GF-D8 (cell line): ENCODE measurements at places on chromosomes 2 and 18.

- DNase-seq = no peak
Measured at GRCh38 chr2:132813422-132813821, 143.4 kb upstream of the LYPD1 start.

DNA sequence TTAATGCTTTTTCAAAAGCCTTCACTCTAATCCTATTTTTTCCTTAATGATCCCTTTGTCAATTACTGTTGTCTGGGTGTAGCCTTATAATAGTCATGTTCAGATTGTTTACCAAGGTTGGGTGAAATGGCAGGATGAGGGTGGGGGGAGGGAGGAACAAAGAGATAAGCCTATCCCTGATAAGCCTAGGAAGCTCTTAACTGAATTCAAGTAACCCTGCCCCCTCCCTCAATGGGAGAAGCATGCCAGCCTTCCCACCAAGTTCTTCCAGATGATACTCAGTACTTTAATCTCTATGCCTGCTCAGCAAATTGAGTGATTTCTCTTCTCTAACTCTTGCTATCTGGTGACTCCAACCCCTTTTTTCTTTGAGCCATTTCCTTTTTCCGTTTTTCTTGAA, 180.3 kb upstream of the ETAA1 start:
- no peak for DNase-seq

DNA sequence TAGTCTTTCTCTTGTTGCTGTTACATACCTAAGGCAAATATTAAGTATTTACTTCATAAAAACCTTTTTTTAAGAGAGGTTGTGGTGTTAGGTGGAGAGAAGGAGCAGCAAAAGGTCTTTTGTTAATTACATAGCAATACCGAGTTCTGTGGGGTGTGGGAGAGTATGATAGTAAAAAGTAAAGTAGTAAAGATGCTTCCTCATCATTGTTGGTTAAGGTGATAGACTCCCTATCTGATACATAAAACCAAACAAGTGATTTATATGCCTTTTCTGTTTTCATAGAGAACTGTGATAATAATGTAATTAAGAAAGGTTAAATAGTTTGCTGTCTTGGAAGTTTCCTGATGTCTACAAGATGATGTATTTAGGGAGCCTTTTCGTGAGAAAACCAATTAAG, 75.4 kb downstream of the EML4 start:
- DNase-seq = no peak

GRCh38 chr2:69693775-69694450, 48.0 kb upstream of the ANXA4 start:
- DNase-seq = peak; percentile 41

- DNase-seq = no peak
Measured at GRCh38 chr2:225891771-225892170, 492.3 kb downstream of the NYAP2 start.

DNA sequence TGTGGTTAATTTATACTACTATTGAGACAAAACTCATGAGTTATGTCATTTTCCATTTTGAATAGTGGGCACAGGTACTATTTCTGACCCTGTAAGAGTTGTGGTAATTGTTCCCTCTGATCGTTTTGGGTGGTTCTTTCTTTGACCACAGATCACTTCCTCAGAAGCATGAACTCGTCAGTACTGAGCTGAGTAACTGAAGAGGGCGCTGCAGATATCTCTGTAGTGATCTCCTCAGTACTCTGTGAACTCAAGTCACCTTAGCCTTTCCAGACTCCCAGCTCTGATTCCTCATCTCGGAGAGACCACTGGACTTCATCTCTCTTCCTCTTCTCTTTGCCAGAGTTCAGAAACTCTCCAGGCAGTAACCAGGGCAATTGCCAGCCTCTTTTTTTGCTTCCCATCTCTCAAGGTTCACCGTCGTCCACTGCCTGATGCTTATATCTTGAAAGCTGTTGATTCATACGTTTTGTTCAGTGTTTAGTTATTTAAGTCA, 9.4 kb upstream of the IL1RL1 start:
- DNase-seq = peak; percentile 85

DNA sequence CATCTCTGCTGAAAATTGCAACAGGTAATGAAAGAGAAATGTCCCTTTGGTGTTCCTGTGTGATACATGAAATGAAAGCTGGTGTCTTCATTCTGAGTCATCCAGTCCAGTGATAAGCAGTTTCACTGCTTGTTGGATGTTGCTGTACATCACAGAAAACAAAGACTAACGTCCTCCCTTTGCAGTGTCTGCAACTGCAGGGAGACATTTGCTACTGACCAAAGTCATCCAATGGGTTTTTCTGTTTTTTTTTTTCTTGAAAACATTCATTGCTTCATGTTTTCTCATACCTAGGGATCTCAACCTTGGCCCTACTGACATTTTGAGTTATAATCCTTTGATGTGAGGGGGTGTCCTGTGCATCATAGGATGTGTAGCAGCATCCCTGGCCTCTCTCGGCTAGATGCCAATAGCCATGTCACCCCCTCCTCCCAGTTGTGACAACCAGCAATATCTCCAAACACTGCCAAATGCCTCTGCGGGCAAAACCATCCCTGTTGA, 63.6 kb upstream of the FZD5 start:
- DNase-seq = no peak

- no peak for DNase-seq
Measured at GRCh38 chr18:1412655-1413322, 508.1 kb downstream of the ADCYAP1 start.

GRCh38 chr18:75160364-75160763, 48.6 kb downstream of the PTGR3 start:
- DNase-seq = no peak

GRCh38 chr2:99106913-99107312, 34.6 kb upstream of the C2orf15 start:
- DNase-seq = no peak

GRCh38 chr2:11602563-11603204, 67.3 kb downstream of the NTSR2 start:
- DNase-seq = no peak

DNA sequence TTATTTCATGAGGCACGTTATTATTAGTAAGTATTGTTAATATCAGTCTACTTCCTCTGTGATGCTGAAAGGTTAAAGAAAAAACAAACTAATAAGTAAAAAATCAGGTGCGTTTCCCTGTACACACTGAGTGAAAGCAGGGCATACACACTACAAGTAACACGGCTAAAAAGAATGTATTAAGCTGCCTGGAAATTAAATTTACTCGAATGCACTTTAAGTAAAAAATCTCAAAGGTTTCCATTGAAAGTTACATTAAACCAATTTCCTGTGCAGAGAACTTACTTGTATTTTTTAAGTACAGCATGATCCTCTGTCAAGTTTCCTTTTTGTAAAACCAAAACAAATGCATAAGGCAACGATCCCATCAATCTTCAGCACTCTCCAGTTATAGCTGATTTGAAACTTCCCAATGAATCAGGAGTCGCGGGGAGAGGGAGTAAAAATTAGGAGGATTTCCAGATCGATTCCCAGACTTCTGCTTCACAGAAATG, 633 bp downstream of the BCL2 start:
- DNase-seq = no peak

DNA sequence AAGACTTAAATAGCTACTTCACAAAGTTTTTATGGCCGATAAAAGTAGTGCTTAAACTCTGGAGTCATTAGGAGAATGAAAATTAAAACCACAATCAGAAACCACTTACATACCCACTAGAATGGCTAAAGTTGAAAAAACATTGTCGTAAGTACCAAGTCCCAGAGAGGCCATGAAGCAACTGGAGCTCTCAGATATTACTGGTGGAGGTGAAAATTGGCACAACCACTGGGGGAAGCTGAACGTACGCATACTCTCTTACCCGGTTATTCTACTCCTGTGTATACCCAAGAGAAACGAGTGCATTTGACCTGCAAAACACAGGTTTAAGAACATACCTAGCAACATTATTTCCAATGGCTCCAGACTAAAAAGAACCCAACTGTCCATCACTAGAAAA, 76.5 kb upstream of the TMEM247 start:
- DNase-seq = no peak

- no peak for DNase-seq
Measured at GRCh38 chr2:177992992-177993391, 79.6 kb downstream of the PDE11A start.

- DNase-seq = no peak
Measured at GRCh38 chr2:5561006-5561405, 131.2 kb upstream of the SOX11 start.

GRCh38 chr2:109457794-109458193, 156.0 kb downstream of the SEPTIN10 start:
- DNase-seq = no peak

DNA sequence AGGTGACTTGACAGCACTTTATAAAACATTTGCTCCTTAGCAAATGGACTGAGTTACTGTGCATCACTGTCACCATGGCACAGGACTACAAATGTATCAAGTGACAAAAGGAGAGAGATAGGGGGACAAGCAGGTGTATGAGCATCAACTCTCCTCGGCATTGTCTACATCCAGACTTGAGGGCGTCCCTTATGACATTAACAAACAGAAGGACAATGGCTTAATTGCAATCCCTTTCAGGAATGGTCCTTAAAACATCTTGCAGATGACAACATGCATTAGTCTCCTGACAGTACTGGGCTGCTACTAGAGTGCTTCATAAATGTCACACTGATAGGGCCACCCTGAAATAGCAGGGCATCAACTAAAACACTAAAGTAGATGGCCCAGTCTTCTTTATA, 198.8 kb downstream of the PDE1A start:
- no peak for DNase-seq

DNA sequence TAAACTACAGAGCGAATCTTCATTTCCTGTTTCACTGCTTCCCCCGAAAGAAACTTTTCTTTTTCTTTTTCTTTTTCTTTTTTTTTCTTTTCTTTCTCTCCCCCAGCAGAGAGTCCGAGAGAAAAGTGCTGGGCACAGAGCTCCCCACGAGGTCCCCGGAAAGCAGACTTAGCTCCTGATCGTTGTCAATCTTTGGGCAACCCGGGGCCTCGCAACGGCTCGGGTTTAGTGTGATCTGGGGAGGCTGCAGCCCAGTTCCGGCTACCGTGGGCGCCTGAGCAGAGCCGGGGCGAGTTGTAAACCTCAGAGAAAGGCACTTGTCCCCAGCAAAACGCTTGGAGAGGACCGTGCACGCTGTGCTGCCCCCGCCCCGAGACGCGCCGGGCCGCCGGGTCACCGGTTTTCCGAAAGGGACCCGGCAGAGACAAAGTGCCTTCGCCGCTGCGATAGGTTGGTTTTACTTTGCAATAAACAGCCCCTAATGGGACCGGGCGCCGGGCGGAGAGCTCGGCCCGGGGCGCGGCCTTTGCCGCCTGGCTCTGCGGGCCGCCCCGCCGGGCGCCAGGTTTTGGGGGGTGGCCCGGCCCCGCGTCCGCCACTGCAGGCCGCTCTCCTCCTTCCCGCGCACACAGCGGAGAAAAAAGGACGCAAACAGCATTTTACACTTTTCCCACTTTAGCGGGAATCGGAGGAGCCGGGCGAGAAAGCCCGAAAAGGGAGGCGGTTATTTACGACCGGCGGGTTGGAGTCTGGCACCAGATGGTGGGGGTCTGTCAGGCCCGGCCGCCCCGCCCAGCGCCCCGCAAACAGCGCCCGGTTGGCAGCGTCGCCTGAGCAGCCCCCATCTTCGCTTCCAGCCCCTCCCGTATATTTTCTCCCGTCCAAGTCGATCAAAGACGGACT, 136.0 kb downstream of the INSIG2 start:
- no peak for DNase-seq

DNA sequence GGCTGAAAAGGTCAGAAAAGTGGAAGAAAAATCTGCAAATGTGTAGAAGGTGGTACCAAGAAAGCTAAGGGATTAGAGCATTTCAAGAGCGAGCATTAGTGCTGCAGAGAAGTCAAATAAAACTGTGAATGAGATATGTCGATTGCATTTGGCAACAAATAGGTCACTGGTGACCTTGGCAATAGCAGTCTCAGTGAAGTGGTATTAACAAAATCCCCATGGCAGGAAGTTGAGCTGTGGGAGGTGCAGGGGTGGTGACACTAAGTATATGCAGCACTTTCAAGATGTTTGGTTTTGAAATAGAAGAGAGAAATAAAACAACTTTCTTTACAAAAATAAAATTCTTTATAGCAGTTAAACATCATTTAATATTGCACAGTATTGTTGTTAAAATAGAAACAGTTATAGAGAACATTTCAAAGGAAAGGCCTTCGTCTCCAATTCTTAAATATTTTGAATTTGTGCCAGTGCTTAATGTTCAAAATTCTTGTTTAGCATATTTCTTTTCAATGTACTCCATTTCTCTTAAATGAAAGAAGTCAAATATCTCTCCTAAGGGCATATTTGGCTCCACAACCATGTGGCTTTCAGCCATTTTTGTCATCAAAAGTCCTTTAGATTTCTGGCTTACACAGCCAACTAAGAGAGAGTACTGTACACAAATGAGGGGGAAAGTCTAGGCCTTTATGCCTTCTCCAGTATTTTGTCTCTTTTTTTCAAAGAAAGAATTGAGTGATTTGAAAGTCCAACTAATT, 443.0 kb upstream of the MMADHC start:
- DNase-seq = no peak
